Right atrium auricular region (tissue), 2 donors: ENCODE measurements at places on chromosomes 1 and 21. TPM values are rescaled to one million over a fixed set of nuclear protein-coding genes. Genes with fewer than 3 reads are reported as not detected.

GRCh38 chr21:23968008-23968407, 1639.3 kb downstream of the MRPL39 start:
- no peak for DNase-seq

- no peak for DNase-seq
These were observed 99.1 kb downstream of the CLEC20A start for GRCh38 chr1:178397678-178398077.

Gene SERPINC1
- 0.31 TPM for total RNA-seq

GRCh38 chr1:232813760-232814159, 8.5 kb downstream of the MAP10 start:
- no peak for DNase-seq

Gene TBX19
- 0.63 TPM for total RNA-seq

DNA sequence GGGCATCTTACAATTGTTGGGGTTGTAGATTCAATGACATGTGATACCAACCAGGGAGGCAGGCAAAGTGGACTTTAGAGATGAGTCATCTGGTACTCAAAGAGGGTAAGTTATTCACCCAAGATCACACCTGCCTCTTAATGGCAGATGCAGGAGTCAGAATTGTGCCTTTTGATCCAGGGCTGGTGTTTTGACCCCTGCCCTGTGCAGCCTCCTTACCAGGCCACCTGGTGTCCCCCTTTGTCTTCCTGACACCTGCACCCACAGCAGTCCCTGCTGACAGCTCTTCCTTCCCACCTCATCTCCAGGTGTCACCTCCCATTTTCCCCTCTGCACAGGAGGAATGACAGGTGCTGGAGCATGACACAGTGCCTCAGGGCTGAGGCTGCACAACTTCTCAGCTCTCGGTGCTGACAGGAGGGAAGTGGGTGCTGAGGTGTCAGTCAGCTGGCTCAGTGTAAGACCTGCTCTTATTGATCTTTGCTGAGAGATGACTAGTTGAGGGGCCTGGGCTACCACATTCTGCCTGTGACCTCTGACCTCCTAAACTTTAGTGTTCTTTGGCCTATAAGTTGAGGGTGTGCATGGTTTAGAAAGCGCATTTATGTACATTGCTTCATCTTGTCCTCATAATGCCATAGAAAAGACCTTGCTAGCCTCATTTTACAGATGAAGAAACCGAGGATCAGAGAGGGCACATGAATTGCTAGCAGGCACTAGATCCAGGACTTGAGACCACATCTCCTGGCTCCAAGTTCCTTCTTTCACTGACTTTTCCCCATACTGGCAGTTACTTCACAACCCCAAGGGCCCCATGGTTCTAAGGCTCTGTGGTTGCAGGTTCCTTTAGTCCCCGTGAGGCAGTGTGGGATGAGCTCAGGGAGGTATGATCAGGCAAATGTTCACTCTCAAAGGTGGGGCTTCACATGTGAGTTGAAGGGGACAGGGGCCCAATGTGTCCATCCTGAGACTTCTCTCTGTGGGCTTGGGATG, 31.3 kb downstream of the CACNA1E start:
- DNase-seq = no peak

- DNase-seq = no peak
These were observed 2.0 kb downstream of the TMEM63A start for GRCh38 chr1:225880222-225880588.

Gene GBP6
- not detected for total RNA-seq

GRCh38 chr1:225677350-225678124, 24.6 kb upstream of the ENAH start:
- DNase-seq = peak; percentile 42

GRCh38 chr1:202254454-202255252, 61.1 kb downstream of the LGR6 start:
- DNase-seq = no peak

DNA sequence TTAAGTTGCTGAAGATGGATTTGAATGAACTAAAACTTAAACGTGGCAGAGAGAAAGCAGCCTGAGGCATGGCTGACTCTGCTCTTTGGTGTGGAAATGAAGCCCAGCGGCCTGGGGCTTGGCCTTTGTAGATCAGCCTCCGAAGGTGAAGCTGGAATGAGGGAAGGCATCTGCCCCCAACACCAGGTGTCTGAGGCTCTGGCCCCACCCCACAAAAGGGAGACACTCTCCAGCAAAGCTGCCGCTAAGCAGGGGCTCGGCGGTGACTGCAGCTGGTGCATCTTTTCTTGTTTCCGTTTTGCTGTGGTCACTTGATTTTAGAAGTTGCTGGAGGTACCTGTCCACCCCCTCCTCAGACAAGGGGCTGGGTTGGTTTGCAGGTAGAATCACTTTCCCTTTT, 38.2 kb upstream of the NID1 start:
- DNase-seq = no peak

DNA sequence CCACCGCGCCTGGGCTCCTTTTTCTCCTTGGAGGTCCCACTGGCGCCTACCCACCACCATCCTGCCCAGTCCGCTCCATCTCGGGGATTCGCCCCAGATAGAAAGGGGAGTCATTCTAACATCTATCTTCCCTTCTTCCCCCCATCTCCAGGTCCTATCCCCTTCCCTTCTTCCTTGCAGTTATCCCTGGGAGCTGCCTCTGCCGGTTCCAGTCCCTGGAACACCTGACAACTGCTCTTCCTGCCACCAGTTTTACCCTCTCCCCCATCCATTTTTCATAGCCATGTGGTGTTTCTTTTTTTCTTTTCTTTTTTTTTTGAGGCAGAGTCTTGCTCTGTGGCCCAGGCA, 12.0 kb upstream of the COL16A1 start:
- no peak for DNase-seq

DNA sequence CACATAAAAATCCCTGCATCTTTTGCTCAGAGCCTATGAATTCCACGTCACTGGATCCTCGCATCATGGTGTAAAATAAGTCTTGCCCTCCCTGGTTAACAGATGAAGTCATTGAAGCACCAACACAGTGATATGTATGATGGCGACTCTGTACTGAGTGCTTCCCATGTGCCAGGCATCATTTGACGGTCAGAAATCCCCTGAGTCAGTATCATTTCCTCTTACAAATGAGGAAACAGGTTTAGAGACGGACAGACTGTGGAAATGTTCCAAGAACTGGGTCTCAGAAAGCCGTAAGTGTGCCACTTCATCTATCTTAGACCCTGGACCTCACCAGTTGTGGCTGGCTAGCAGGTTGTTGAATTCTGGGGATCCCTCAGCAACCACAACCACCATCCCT, 5.1 kb upstream of the OLFML2B start:
- no peak for DNase-seq

Gene ZNF683
- total RNA-seq = not detected

DNA sequence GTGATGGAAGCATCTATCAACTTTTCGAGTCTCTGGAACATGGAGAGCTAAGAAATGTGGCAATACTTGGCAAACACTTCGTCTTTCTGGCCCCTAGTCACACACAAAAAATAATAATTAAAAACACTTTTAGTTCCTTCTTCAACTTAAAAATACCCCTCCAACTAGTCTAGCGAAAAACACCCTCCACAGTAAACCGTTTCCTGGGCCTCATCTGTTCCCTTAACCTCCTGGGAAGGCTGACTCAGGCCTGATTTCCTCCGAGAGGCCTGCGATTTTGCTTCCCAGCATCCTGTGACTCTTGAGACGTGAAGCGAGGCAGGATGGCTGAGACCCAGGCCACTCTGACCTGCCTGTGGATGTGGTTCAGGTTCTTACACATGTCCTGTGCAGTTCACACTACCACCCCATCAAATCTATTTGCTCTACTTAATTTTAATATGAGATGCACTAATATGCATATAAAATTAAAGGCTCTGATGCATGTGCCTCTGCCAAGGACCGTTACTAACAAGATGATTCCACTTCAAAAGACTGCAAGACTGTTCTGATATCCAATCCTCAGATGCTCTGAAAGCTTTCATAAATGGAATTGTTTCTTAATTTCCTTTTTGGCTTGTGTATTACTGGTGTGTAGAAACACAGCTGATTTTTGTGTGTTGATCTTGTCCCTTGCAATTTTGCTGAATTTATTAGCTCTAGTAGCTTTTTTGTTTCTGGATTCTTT, 3.5 kb downstream of the NAV1 start:
- DNase-seq = no peak

DNA sequence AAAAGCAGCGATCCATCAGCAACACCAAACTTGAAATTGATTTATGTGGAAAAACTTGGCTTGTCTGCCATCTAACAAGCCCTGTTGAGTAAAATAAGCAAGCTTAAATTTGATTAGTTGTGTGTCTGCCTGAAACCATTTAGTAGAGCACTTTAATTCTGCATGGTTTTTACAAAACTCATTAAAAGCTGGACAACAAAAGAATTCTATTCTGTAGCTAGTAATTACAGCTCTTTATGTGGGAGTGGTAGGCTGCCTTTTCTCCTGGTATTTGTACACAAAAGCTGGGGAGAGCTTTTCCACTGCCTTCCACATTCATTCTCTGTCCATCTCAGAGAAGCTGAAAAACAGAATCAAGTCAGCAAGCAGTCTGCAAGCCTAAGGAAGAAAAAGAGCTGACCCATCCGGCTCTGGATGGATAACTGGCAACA, 1.7 kb downstream of the ETS2 start:
- DNase-seq = no peak

GRCh38 chr1:36166938-36167905, 11.3 kb downstream of the MAP7D1 start:
- DNase-seq = no peak

DNA sequence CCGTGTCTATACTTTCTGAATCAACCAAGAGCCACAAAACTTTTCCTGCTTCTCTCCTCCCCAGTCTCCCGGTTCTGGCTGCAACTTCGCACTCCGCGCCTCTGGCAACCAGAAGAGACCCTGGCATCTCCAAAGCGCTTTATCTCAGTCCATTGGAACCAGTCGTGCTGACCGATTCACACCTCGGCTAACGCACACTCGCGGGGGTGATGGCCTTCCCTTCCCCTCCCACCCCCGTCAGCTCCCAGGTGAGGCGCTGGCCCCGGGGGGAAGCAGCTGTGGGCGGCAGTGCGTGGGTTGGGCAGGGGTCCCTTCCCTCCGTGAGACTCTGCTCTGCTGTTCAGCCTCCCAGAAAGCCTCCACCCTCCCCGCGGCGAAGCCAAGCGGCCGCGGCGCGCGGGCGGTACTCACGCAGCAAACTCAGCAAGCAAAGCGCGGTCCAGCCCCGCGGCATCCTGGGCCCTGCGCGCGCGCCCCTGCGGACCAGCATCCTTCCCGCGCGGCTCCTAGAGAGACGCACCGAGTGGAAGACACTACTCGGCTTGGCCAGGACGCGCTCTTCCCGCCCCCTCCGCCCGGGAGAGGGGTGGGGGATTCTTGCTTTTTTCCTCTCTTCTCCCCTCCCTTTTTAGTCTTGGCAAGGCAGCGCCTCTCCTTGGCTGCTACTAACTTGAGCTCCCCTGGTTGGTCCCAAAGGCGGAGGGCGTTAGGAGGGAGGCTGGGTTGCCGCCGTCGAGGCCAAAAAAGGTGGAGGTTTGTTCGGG, at the start of gene CD34:
Gene CD34 (minus strand): TSS at position 535 of the 764 bp plus-strand sequence. CDS start 45 bp downstream, at position 490.
- peak; percentile 86 for DNase-seq

DNA sequence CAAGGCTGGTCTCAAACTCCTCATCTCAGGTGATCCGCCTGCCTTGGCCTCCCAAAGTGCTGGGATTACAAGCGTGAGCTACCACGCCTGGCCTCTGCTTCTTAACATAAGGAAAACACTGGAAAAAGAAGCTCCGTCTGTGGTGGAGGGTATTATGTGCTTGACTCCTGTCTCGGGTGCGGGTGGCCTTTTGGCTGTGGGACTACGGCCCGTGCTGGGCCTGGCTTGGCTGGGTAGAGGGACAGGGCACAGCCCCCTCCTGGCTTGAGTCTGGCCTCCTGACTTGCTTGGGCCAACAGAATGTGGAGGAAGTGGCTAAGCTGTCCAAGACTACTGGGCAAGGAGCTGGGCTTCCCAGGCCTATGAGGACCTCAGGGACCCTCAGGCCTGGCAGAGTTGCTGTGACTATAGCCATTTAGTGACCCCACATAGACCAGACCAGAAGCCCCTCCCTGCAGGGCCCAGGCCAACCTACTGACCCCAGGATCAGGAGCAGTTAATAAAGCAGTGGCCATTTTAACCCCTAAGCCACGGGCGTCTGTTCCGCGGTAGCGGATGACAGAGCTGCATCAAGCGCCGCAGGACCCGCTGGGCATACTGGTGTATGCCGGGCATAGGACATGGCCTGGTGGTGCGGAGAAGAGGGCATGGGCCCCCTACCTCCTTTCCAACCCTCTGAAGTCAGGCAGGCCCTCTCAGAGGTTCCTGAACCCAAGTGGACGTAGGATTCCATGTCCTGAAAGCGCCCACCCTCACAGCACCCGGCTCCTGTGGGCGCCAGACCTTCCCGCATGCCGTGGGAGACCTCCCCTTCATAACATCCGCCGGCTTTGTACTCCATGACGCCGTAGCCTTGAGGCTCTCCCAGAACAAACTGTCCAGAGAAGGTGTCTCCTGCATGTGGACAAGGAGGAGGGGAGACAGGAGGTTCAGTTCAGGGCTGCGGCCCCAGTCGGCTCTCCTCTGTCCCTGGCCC, 4.4 kb downstream of the MORN1 start:
- no peak for DNase-seq

GRCh38 chr1:118262865-118263264, 77.8 kb upstream of the SPAG17 start:
- DNase-seq = no peak

DNA sequence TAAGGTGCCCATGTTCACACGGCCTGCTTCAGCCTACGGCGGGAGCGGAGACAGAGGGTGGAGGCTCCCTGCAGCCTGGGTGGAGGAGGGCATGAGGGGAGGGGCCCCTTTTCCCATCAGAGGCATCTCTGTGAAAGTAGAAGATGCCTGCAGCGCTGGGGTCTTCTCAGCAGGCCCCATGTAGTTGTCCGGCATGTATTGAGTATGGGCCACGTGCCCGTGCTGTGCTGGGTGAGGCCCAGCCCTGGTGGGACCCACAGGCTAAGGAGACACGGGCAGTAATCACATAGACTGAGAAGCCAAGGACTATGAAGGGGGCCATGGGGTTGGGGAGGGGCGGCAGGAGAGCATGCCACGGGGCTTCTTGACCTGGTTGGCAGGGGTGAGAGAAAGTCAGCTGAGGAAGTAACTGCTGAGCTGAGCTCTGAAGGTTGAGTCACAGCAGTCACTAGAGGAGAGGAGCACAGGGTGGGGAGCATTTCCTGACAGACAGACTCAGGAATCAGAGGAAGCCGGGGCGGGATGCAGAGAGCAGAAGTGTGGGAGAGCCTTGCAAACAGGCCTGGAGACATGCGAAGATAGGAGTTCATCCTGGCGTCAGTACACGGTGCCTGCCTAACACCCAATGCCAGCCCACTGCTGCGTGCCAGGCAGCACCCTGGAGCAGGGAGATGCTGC, 21.6 kb downstream of the PSEN2 start:
- DNase-seq = no peak

GRCh38 chr1:155873860-155874259, 14.5 kb downstream of the SYT11 start:
- no peak for DNase-seq

Gene CNR2
- 0.04 TPM for total RNA-seq
